ENCODE measurements at places on chromosomes 3 and 15.

GRCh38 chr3:12891985-12892839 is 50.8 kb upstream of the RPL32 start:
- peak; percentile 58 for DNase-seq

DNA sequence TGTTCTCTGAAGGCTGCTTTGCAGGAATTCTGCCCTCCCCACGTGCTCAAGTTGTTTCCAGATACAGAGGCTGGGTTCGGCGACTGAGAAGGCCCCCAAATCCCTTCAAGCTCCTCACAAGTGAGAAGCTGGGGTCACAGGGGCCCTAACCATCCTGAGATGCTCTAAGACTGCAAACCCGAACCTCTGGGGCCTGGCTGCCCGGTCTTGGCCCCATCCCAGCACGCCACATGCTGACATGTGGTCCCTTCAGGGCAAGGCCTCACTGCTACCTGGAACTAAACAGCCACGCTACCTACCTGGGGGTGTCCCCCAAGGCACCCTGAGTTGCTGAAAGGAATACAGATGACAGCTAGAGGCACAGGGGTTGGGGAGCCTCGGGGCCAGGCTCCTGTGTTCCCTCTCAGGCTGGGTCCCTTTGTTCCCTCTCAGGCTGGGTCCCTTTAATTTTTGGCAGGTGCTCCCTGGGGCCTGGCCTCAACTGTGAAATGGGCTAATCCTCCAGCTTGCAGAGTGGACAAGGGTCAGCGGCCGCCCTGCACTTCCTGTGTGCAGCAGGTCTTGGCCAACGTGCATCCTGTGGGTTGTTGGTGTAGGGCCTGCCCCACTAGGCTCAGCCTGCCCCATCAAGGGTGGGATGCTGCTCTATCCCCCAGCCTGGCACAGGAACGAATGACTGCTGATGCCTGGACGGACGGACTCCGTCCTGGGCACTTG is 32.5 kb downstream of the KLHL25 start:
- no peak for DNase-seq

- no peak for DNase-seq
These were observed 80.6 kb upstream of the CTNNB1 start for GRCh38 chr3:41118461-41119390.

DNA sequence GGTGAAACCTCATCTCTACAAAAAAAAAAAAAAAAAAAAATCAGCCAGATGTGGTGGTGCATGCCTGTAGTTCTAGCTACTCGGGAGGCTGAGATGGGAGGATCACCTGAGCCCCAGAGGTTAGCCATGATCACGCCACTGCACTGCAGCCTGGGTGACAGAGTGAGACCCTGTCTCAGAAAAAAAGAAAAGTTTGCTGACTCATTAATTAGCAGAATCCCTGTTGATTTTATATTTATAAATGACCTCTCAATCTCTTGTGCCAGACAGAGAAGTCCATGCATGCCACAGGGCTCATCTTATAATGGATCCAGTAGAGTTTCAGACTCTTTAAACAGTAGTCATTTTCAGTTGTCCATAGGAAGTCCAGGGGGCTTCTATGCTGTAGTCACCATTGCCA is 32.9 kb downstream of the ABHD6 start:
- no peak for DNase-seq

GRCh38 chr3:61929617-61930016 is 368.2 kb downstream of the PTPRG start:
- no peak for DNase-seq

DNA sequence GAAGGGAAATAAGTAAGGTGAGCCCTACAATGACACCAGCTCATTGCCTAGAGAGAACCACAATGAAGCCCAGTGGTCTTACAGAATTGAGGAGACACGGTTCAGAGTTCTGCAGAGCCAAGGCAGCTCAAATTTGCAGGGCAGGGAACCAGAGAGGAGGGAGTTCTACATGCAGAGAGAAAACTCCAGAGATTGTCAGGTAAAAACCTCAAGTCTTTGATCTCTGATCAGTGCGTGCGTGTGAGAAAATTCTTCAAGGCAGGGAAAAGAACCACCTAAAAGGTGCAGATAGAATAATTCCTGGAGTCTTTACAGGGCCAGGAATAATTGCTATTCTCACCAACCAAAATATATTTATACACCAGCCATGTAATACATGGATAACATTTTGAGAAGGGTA is 88.0 kb upstream of the SNRK start:
- DNase-seq = no peak

DNA sequence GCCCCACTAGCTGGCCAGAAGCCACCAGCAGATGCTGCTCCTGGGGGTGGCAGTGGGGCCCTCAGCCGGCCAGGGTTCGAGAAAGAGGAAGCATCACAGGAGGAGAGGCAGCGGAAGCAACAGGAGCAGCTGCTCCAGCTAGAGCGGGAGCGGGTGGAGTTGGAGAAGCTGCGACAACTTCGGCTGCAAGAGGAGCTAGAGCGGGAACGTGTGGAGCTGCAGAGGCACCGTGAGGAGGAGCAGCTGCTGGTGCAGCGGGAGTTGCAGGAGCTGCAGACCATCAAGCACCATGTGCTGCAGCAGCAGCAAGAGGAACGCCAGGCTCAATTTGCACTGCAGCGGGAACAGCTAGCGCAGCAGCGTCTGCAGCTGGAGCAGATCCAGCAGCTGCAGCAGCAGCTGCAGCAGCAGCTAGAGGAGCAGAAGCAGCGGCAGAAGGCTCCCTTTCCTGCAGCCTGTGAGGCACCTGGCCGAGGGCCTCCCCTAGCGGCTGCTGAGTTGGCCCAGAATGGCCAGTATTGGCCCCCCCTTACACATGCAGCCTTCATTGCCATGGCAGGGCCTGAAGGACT is 17.5 kb upstream of the APEH start:
- DNase-seq = no peak

GRCh38 chr3:121111914-121112612 is 204.1 kb downstream of the STXBP5L start:
- DNase-seq = no peak

DNA sequence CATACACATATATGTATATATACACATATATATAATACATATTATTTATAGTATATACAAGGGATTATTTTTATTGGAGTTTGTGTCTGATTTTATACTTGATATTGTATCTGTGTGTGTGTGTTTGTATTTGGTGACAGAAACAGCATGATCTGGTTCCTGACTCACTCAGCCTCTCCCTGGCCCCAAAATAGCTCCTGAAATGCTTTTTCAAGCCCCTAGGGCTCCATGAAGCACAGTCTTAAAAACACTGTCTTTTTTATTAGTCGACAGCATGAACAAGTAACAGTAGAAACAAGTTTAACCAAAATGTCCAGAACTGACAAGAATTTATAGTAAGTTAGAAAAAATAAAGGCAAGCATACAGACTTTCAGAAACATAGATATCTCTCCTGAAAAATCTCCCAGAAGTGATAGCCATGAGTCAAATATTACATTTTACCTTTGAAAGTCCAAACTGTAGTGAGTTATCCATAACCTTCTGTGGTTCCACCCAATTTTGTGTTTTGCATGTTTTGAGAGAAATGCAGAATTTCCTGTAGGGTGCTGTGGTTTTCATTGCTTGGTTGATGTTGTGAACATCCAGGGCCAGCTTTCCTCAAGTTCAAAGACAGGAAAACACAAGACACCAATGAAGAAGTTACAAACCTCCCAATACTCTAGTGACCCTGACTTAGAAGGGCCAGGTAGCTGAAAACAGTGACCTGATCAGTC is 98.5 kb upstream of the CCDC80 start:
- no peak for DNase-seq

- DNase-seq = no peak
These were observed 4.8 kb downstream of the CCDC12 start for GRCh38 chr3:46971742-46972141.

- DNase-seq = peak; percentile 35
These were observed 777 bp downstream of the RNU5B-1 start for GRCh38 chr15:65305150-65305758.

DNA sequence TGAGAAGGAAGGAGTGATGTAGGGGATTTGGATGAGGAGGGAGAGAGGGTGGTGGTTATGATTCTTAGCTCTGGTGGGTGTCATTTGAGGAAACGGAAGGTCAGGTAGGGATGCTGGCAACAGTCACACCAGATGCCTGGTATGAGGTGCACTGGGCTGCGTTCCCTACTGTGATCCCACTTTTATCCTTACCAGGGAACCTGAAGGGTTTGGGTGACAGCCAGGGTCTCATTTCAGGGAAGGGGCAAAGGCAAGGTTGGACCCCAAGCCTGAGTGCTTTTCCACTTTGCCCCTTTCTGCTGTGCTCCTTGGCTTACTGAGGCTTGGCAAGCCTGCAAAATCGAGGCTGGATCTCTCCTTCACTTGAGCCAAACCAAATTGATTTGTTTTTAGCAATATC is 36.0 kb upstream of the SACM1L start:
- DNase-seq = no peak
